PC-9 (cell line): ENCODE measurements at places on chromosomes 1 and 21. TPM values are rescaled to one million over a fixed set of nuclear protein-coding genes. Genes with fewer than 3 reads are reported as not detected.

- no peak overlapping the region for H3K4me3 ChIP-seq
- H3K36me3 ChIP-seq, result 0 out of 2 replicates have a peak, but pooled peaks cover 6% of the 10 kb centered on the region
- peaks cover 32% of the 10 kb centered on the region for H3K4me1 ChIP-seq
- peak overlapping the region; percentile 68 for H3K27ac ChIP-seq
- H3K27me3 ChIP-seq, result no peaks in the 10 kb centered on the region
Observed at GRCh38 chr1:23283667-23284602, 60.1 kb downstream of the HNRNPR start.

DNA sequence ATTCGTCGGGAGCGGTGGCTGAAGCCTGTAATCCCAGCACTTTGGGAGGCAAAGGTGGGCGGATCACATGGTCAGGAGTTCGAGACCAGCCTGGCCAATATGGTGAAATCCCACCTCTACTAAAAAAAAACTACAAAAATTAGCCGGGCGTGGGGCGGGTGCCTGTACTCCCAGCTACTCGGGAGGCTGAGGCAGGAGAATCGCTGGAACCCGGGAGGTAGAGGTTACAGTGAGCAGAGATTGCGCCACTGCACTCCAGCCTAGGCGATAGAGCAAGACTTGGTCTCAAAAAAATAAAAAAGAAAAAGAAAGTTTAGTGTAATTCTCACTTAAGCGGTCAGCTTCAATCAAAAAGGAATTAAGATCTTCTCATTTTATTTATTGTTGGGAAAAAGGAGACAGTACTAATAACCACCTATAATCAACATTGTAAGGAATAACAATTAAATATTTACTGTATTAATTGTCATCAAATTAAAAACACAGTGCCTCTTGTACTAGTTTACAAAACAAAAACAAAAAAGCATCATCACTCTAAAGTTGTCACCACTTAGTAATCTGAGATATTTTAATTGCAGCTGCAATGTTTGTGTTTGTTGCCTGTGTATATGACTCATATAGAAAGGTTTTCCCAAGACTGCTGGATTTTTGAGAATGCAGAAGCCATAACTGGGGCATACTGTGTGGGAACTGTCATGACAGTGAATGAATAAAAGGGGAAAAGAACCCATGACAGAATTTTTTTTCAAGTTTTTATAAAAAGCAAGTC, 3.7 kb downstream of the FBXO42 start:
- H3K4me1 ChIP-seq, result peaks cover 30% of the 10 kb centered on the region
- H3K27ac ChIP-seq, result peak overlapping the region; percentile 80
- DNase-seq, result peak; percentile 84

DNA sequence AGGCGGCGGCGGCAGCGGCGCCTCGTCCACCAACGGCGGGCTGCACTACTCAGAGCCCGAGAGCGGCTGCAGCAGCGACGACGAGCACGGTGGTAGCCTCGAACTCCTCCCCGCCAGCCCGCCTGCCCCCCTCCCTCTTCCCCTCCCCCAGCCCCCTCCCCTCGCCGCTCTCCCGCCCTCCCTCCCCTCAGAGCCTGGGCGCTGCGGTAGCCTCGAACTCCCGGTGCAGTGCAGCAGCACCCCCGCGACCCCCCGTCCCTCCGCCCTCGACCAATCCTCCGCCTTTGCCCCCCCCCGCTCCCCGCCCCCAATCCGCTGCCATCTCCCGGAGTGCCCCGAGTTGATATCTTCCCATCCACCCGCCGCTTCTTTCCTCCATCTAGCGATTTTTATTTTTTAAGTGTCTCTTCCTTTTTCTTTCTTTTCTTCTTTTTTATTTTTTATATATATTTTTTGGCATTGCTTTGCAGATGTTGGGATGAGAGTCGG, 516 bp downstream of the RCOR3 start:
- peak overlapping the region; percentile 54; the same call in 1 of the 2 replicates for H3K27ac ChIP-seq
- peaks cover 9% of the 10 kb centered on the region; the same call in 1 of the 2 replicates for H3K36me3 ChIP-seq
- no peaks in the 10 kb centered on the region for H3K27me3 ChIP-seq

DNA sequence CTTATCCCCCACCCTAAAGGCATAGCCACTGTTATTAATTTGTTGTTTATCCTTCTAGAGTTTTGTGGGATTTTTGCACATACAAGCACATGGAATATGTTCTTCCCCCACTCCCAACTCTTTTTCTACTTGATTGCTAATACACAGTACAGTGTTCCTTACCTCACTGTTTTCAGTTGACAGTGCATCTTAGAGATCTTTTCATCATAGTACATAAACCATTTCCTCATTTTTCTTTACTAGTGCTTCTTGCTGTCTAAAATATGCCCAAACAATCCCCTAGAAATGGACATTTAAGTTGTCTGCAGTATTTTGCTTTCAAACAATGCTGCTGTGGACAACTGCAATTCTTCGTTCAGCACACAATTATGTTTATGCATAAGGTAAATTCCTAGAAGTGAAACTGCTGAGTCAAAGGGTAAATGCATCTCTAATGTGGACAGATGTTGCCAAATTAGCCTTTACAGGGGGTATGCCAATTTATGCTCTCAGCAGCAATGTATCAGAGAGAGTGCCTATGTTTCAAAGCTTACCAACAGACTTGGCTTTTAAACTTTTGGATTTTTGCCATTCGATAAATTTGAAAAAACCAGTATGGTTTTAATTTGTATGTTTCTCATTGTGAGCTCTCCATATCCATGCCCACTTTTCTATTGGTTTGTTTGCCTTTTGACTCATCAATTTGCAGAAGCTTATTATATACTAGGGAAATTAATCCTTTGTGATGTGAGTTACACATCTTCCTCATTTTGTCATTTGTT, 132.6 kb downstream of the MRPS6 start:
- H3K36me3 ChIP-seq, result no peaks in the 10 kb centered on the region
- H3K27me3 ChIP-seq, result no peaks in the 10 kb centered on the region
- H3K4me3 ChIP-seq, result no peak overlapping the region

DNA sequence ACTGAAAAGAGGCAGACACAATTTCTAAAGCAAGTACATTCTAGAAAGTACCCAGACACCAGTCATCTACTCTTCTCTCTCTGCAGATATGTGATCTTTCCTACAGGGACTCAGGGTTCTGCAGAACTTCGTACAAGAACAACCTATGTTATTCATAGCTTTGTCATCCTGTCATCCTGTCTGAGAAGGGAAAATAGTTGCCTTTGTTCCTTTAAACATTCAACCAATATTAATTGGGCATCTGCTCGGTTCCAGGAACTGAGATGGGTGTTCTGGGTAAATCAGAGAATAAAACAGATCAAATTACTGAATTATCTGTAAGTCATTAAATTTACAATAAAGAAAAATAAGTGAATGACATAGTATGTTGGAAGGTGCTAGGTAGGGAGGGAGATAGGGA, 504.9 kb downstream of the MATN1 start:
- H3K27ac ChIP-seq, result no peak overlapping the region
- peaks cover 25% of the 10 kb centered on the region; the same call in 1 of the 2 replicates for H3K27me3 ChIP-seq
- H3K4me1 ChIP-seq, result no peaks in the 10 kb centered on the region
- no peak overlapping the region for H3K4me3 ChIP-seq
- no peak for DNase-seq
- no peaks in the 10 kb centered on the region for H3K36me3 ChIP-seq

DNA sequence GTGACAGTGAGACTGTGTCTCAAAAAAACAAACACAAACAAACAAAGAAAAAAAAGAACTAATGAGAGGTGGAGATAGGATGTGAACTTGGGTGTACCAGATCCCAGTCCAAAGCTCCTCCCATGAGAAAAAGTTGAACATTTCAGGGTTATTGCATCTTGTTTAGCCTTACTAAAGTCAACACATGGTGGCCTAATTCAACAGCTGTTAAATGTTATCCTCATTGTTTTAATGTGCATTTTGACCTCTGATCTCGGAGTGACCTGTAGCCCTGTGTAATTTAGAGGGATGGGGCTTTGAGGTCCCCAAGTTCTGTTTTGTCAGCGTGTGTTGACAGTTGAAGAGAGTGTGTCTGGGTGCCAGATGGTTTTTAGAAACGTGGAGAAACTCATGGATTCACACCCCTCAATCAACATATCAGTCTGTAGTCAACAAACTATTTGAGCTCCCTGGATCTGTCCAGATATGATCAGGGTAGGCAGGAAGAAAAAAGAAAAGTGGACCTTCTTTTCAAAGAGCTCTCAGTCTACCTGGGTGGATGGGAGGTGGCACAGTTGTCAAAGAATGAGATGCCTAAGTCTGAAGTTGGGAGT, 34.7 kb downstream of the PTPRU start:
- H3K27me3 ChIP-seq, result no peaks in the 10 kb centered on the region
- H3K27ac ChIP-seq, result peak overlapping the region; percentile 58
- H3K4me1 ChIP-seq, result peaks cover 24% of the 10 kb centered on the region
- H3K4me3 ChIP-seq, result no peak overlapping the region
- no peaks in the 10 kb centered on the region for H3K36me3 ChIP-seq
- no peak for DNase-seq

- no peaks in the 10 kb centered on the region for H3K27me3 ChIP-seq
- peak; percentile 48 for DNase-seq
- H3K27ac ChIP-seq, result no peak overlapping the region
- no peak overlapping the region for H3K4me3 ChIP-seq
- H3K4me1 ChIP-seq, result no peaks in the 10 kb centered on the region
- H3K36me3 ChIP-seq, result no peaks in the 10 kb centered on the region
Observed at GRCh38 chr1:27402349-27402754, 9.9 kb downstream of the GPR3 start.

GRCh38 chr1:226444901-226445300, 37.0 kb upstream of the PARP1 start:
- H3K27ac ChIP-seq, result no peak overlapping the region
- no peak for DNase-seq
- H3K27me3 ChIP-seq, result peaks cover 15% of the 10 kb centered on the region; the same call in 1 of the 2 replicates
- no peak overlapping the region for H3K4me3 ChIP-seq

DNA sequence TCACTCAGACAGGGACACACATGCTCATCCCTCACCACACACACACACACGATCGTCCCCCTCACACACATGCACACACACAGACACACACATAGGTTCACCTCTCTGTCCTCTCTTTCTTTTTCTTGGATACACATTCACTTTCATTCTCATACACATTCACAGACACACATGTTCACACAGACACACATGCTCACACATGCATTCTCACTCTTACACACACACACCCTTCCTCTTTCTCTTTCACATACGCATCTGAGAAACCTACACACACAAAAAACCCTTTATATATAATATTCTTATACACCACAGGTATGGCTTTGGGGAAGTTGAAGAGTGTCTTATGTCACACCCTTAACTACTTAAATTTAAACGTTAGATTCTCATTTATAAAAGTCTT, 248.6 kb upstream of the RUNX1 start:
- no peak for DNase-seq
- no peaks in the 10 kb centered on the region for H3K27me3 ChIP-seq
- H3K4me1 ChIP-seq, result peaks cover 12% of the 10 kb centered on the region
- no peak overlapping the region for H3K4me3 ChIP-seq
- H3K36me3 ChIP-seq, result no peaks in the 10 kb centered on the region

DNA sequence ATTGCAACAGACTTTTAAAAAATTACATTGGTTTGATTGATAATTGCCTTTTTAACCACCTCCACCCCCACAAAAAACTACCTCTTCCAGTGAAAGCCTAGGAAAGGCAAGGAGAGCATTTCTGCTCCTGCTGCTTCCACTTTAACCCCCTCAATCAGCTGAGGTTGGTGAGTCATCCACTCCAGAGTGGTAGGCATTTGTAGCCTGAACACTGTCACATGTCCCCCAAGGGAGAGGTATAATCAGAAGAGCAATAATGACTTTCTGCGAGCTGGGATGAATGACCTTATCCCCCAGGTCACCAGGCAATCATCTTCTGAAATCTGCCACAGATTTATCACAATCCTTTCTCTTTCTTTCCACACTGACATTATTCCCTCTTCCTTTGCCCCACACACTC, 126.6 kb upstream of the CAMK1G start:
- no peaks in the 10 kb centered on the region for H3K27me3 ChIP-seq
- no peak for DNase-seq
- no peaks in the 10 kb centered on the region for H3K36me3 ChIP-seq
- no peak overlapping the region for H3K27ac ChIP-seq

- no peak for DNase-seq
- H3K4me1 ChIP-seq, result peaks cover 41% of the 10 kb centered on the region
- no peak overlapping the region for H3K27ac ChIP-seq
- H3K4me3 ChIP-seq, result no peak overlapping the region
- no peaks in the 10 kb centered on the region for H3K27me3 ChIP-seq
Observed at GRCh38 chr1:159939678-159940002, 5.8 kb downstream of the IGSF9 start.

GRCh38 chr1:154931940-154932487, 4.5 kb downstream of the PMVK start:
- no peaks in the 10 kb centered on the region for H3K36me3 ChIP-seq
- peaks cover 23% of the 10 kb centered on the region for H3K4me1 ChIP-seq
- H3K27ac ChIP-seq, result peak overlapping the region; percentile 49
- DNase-seq, result peak; percentile 75

DNA sequence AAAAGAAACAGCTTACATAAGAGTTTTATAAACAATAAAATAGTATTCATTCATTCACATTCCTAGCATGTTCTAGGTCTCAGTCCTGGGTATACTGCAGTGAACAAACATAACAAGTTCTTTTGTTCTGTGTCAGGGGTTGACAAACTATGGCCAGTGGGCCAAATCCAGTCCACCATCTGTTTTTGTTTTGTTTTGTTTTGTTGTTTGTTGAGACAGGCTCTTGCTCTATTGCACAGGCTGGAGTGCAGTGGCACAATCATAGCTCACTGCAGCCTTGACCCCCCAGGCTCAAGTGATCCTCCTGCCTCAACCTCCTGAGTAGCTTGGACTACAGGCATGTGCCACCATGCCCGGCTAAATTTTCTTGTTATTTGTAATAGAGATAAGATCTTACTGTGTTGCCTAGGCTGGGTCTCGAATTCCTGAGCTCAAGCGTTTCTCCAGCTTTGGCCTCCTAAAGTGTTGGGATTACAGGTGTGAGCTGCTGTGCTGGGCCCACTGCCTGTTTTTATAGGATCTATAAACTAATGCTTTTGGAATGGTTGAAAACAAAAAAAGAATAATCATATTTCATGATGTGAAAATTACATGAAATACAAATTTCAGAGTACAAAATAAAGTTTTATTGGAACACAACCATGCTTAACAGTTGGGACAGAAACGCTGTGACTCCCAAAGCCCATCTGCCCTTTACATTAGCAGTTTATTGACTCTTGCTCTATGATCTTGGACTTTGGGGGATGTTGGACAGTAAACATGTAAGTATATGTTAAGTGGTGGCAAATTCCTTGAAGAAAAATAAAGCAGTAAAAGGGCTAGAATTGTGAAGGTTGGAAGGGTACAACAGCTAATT, 17.9 kb downstream of the CAPZA1 start:
- H3K27me3 ChIP-seq, result no peaks in the 10 kb centered on the region
- H3K36me3 ChIP-seq, result peaks cover 34% of the 10 kb centered on the region; the same call in 1 of the 2 replicates
- peak; percentile 9 for DNase-seq
- peak overlapping the region; percentile 59 for H3K27ac ChIP-seq
- peaks cover 40% of the 10 kb centered on the region for H3K4me1 ChIP-seq

IL19 gene
- not detected in 2 replicates for total RNA-seq

AMY1C gene
- not detected in 2 replicates for total RNA-seq

CFHR1 gene
- 0.81 TPM in 1 of 2 replicates, not detected in the other for total RNA-seq

TRIM58 gene
- total RNA-seq, result not detected in 2 replicates

CENPF gene
- 102 and 156 TPM in 2 replicates for total RNA-seq

PLA2G2C gene
- total RNA-seq, result 0.48 and 0.55 TPM in 2 replicates
